ENCODE measurements at places on chromosomes 1 and 21. TPM values are rescaled to one million over a fixed set of nuclear protein-coding genes. Genes with fewer than 3 reads are reported as not detected.

Gene CELSR2
- total RNA-seq = 46.5 TPM

Gene FAM72D
- 0.49 TPM for total RNA-seq

Gene GJA9
- not detected for total RNA-seq

Gene IL12RB2
- 5.7 TPM for total RNA-seq

Gene ADAMTS5
- 1.7 TPM for total RNA-seq

Gene IRF2BP2
- 85.6 TPM for total RNA-seq

Gene WLS
- total RNA-seq = 35.9 TPM

Gene NBPF10
- total RNA-seq = 0.74 TPM

Gene SLC9C2
- 1.2 TPM for total RNA-seq

Gene BSND
- not detected for total RNA-seq

Measured in temporal lobe (tissue), 4 donors.